ENCODE measurements at places on chromosomes 7 and 10.

DNA sequence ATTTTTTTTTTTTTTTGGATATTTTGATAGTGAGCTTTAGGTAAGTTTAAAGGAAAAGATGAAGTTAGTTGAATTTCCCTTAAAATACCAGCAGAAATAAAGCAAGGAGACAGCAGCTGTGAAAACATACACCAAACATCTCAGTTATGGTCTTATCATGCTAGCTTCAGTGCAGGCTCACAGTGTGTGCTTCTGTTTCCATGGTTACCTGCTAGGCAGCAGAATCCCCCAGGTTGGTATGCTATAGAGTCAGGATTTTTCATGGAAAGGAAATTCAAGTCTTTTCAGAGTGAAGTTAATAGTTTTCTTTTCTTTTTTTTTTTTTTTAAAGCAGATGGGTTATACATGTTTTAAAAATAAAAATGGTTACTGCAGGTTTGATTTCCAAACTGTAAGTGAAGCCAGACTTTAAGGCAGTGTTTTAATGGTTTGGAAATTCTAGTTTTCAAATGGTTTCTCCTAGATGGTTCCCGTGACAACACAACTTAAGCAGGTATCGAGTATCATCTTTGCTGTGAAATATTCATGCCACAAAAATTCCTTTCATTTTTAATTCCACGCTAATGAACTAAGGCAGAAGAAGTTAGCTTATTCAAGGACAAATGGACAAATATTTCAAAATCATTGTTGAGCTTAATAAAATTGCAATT, 230.9 kb downstream of the BICC1 start:
- DNase-seq = no peak

DNA sequence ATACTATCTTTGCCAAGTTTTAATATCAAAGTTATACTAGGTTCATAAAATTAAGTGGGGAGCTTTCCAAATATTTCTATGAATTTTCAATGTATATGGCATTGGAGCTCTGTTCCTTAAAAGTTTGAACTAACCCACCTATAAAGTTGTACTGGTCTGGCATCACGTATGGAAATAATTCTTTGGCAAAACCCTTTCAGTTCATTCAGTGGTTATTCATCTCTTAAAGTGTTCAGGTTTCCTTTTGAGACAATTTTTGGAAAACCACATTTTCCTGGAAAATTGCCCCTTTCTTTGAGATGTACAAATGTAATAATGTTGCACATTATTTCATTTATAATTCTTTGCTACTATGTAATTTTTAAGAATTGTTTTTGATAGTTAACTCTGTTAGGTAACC, 62.5 kb upstream of the INPP5A start:
- DNase-seq = no peak

DNA sequence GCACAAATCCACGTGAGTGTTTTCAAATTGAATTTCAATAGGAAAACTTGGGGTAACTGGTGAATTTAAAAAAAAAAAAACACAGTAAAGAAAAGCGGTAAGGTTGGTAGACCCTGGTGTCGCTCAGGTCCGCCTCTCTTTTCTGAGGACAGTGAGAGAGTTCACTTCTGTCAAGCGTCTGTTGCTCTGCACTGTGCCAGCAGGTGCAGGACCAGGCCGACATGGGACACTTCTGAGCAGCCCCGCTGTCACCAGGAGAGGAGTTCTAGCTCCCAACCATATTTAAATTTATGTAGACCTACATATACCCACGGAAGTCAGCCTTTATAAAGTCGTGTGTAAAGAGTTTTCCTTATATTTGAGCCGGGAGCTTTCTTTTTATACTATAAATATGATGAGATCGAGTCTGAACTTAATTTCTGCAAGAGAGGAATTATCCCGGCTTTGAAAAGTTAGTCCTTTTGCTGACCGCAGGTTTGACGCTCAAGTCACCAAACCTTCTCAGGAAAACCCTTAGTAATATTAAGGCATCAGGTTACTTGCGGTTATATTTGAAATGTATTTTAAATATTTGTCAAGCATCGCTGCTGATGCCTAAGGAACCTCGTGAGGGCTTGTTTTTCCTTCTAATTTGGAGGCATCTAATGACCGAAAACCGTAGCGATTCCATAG, 531 bp downstream of the IKZF1 start:
- no peak for DNase-seq

- no peak for DNase-seq
Measured at GRCh38 chr7:150396851-150397260, 17.7 kb downstream of the ZNF775 start.

GRCh38 chr7:132402096-132402495, 174.2 kb downstream of the PLXNA4 start:
- no peak for DNase-seq

GRCh38 chr10:35493196-35494118, 111.7 kb upstream of the GJD4 start:
- DNase-seq = no peak

GRCh38 chr10:101793526-101793925, 10.3 kb upstream of the NPM3 start:
- DNase-seq = no peak

GRCh38 chr7:4444106-4444505, 238.0 kb upstream of the FOXK1 start:
- no peak for DNase-seq

DNA sequence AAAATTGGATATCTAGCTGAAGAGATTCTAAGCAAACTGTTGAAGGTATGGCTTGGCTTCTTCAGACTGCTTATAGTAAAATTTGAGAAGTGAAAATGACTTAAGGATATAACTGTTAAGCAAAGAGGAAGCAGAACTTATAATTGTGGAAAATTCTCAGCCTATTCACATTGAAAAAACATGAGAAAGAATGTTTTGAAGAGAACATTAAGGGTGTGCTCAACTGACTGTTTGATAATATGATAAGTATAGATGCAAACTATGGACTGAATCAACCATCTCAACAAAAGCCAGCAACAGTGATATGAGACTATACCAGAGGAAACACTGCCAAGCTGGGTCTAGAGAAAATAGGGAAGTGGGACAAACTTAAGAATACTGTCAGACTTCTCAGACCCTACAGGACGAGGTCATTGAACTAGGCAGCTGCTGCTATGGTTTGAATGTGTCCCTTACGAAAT, 133.1 kb upstream of the PPP1R3A start:
- no peak for DNase-seq

- no peak for DNase-seq
Measured at GRCh38 chr10:7302392-7302906, 108.4 kb downstream of the SFMBT2 start.

DNA sequence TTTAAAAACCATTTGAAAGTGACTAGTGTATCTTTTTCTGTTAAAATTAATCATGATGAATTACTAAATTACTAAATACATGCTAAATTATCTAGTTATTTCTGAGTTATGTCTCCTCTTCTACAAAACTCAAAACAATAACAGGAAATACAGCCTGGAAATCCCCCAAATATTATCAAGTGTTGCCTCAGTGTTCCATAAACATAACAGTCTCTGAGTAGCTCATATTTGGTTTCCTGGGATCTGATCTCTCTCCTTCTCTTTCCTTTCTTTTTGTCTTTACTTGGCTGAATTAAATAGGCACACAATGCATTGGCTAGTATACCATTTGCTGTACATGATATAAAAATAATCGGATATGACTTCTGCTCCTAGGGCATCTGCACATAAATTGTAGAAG, 277.6 kb upstream of the IGFBP3 start:
- no peak for DNase-seq

DNA sequence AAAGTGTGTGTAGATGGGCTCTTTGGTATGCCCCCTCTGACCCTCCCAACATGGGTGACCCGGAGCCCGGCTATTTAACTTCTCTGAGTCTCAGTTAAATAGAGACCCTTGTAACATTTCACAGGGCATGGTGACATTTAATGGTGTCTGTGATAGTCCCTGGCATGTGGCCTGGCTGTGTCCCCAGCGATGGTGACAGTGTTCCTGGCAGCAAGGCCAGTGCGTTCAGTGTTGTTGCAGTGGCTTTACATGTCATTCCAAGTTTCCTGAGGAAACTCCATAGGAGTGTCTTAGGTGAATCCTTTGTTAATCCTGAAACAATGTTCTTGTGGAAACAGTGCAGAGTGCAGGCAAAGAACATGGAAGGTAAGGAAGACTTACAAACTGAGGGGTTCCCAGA, 137.0 kb downstream of the RAMP3 start:
- no peak for DNase-seq

DNA sequence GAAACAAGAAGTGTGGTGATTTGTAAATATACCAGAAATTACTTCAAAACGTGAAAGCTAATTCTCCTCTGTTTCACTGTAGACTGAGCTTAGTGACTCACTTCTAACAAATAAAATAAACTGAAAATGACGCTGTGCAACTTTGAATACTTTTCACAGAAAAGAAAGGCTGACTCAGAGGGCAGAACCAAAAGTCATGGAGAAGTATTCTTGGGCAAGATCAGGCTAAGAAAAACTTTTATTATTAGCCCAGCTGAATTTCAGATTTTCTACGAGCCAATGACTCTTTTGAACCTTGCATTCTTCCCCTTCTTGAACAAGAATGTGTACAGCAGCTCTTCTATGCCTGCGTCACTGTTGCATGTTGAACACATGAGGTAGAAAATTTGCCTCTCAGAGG, 527.3 kb upstream of the GHITM start:
- no peak for DNase-seq

GRCh38 chr10:48895803-48896195, 43.8 kb downstream of the LRRC18 start:
- no peak for DNase-seq

- DNase-seq = no peak
Measured at GRCh38 chr10:14731875-14732512, 42.7 kb downstream of the FAM107B start.

DNA sequence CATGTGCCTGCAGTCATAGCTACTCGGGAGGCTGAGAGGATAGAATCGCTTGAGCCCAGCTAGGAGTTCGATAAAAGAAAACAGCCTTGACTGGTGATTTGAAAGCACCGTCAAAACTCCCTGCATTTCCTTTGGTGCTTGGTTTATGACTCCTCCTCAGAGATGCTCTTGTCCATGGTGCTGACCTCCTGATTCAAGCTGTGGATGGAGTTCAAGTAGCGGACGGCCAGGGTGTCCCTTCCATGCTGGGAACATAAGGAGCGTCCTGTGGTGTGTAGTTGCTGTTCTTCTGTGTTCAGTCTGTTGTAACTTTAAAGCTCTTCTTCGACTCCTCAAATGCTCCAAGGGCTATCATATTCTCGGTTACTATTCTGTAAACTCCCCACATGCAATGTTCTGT, 382.5 kb upstream of the KIAA1217 start:
- DNase-seq = no peak

- no peak for DNase-seq
Measured at GRCh38 chr7:127770885-127771284, 118.9 kb downstream of the SND1 start.

- no peak for DNase-seq
Measured at GRCh38 chr7:128908750-128909624, 1.5 kb downstream of the KCP start.

- no peak for DNase-seq
Measured at GRCh38 chr7:35875292-35875691, 74.4 kb downstream of the SEPTIN7 start.

DNA sequence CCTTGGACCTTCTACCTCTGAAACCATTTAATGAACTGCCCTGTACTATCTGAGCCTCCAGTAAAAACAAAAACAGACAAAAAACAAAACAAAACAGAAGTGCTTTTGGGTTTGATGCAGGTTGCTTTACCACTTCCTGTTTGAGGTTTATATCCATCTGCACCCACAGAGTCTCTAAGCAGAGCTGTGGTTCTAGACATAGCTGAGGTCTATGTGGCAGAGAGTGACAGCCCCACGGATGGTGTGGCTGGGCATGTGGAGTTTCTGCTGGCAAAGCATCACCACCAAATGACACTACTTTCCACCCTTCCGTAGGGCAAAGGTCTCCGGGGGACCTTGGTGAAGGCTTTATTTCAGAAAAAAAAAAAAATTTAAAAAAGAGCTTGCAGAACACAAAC, 754.2 kb downstream of the GRID1 start:
- no peak for DNase-seq

- no peak for DNase-seq
Measured at GRCh38 chr10:23359692-23360380, 15.2 kb upstream of the C10orf67 start.

DNA sequence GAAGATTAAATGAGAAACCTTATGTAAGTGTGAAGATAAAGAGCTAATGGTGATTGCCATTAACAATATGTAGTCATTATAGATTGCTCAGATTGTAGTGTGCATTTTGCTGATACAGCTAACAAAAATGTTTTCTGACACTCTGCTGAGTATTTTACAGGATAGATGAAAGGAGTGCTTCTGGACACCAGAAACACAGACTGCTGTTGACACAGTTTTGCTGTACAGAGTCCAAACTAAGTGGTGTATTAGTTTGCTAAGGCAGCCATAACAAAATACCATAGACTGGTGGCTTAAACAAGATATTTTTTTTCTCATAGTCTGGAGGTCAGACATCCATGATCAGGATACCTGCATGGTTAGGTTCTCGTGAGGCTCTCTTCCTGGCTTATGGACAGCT, 2.2 kb downstream of the SMC3 start:
- DNase-seq = no peak

DNA sequence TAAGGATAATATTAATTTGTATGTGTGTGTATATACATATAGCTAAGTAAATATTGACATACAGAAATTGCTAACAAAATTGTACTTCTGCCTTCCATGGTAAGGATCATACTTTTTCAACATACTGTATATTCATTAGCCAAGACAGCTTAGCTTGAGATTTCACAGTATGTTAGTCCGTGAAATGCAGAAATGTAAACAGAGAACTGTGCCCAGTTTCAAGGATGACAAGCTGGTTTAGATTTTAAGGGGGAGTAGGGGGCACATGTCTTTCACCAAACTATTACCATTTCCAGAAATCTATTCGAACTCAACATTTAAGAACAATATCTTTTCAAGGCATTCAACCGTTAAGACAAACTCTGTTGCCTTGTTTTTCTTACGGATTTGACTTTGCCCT, 182.2 kb downstream of the SORCS1 start:
- no peak for DNase-seq

- DNase-seq = no peak
Measured at GRCh38 chr7:20577441-20578071, 37.9 kb upstream of the ABCB5 start.

DNA sequence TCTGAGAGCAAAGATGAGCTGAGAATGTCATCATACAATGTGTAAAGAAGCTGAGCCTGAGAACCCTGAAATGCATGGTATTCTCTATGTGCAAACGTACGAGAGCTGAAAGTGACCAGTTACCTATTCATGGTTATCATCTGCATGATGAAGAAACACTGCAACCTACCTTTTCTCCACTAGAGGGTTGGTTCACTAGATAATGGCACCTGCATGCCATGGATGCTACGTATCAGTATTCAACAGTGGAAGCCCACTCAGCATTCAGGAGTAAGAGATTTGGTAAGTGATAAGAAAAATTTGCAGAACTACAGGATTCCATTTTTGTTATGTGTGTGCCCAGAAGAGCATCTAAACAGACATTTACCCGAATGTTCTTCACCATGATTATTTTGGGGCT, 145.4 kb downstream of the PTPRN2 start:
- no peak for DNase-seq

- DNase-seq = no peak
Measured at GRCh38 chr10:26448292-26448691, 10.2 kb downstream of the APBB1IP start.

Data from tibial nerve (tissue), 4 donors.